GM12892 (cell line): ENCODE measurements at places on chromosomes 2 and 18.

- no peak for DNase-seq
Observed at GRCh38 chr2:234839285-234839684, 112.5 kb upstream of the SH3BP4 start.

DNA sequence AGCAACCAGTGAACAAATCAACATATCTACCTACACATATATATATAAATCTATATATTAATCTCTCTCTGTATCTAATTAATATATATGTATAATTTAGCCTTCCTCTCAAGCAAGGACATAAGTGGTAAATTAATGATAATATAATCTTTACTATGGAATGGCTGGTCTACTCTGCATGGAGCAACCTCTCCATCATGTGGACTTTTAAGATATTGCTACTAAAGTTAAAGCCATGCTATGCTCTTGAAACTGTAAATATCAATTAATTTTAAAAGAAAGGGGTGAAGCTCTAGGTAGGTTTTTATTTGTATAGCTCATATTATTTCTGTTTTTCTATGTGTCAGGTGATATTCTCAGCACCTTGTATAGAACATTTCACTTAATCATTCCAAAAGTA, 147.0 kb downstream of the PPP1R1C start:
- DNase-seq, result no peak

DNA sequence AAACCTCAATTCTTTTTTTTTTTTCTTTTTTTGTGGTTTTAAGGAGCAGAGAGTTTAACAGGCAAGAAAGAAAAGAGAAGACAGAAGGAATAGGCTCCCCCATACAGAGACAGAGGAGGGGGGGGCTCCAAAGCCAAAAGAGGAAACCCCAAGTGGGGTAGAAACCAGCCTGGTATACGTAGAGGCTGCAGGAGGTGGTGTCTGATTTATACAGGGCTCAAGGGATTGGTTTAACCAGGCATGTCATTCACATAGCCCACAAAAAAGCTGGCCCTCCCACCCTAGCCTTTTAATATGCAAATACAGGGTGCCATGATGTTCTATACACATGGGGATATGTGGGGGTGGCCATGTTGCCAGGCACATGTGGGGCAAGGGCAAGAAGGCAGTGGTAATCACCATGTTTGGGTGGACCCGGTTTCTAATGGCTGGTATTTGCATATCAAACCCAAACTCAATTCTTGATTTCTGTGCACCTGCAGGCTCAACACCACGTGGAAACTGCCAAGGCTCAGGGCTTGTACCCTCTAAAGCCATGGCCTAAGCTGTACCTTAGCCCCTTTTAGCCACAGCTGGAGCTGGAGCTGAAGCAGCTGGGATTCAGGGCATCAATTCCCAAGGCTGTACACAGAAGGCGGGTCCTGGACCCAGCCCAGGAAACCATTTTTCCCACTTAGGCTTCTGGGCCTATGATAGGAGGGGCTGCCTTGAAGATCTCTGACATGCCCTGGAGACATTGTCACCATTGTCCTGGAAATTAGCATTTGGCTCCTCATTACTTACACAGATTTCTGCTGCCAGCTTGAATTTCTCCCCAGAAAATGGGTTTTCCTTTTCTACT, 170.3 kb downstream of the MAIP1 start:
- no peak for DNase-seq

DNA sequence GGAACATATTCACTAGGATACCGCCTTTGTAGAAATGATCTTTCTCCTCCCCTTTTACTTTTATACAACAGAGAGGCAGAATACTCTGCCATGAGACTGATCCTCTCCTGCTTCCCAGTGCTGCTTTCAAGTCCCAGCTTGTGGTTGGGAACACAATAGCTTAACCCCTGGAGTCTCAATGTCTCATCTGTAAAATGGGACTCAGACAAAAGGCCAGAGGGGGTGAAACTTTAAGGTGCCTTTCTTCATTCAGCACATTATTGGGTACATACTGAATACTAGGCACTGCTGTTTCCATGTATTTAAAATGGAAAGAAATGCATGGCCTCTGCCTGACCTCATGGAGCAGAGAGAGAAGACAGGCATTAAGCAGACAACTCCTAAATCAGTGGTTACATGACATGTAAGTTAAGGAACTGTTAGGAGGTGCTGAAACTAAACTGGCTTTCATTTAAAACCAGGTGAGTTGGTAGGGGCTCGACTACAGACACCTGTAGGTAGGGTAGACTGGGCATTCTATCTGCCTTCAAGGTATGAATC, 53.8 kb downstream of the MAP4K4 start:
- DNase-seq, result no peak

GRCh38 chr18:63365876-63366212, 1.2 kb downstream of the KDSR start:
- no peak for DNase-seq

DNA sequence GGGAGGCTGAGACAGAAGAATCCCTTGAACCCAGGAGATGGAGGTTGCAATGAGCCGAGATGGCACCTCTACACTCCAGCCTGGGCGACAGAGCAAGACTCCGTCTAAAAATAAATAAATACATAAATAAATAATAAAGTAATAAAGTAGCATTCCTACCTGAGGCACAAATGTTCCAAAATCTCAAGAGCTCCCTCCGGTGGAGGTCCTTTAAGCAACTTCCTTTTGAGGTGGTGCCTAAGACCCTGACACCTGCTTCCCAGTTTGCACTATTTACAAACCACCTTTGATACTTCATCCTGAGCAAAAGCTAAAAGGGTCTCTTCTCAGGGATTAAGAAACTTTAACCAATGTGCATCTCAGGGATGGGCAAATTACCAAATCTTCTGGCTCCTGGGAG, 505.1 kb downstream of the CNTNAP5 start:
- DNase-seq, result no peak

- DNase-seq, result no peak
Observed at GRCh38 chr18:31744321-31745067, 16.2 kb downstream of the SLC25A52 start.

DNA sequence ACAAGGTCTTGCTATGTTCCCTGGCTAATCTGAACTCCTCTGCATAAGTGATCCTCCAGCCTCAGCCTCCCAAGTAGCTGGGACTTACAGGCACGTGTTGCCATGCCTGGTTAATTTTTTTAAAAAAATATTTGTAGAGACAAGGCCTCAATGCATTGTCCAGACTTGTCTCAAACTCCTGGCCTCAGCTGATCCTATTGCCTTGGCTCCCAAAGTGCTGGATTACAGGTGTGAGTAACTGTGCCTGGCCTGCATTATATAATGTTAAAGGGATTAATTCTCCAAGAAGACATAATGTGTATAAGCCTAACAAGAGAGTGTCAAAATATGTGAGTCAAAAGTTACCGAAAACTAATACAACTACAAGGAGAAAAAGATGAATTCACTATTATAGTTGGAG, 32.2 kb downstream of the BUB1 start:
- DNase-seq, result no peak

DNA sequence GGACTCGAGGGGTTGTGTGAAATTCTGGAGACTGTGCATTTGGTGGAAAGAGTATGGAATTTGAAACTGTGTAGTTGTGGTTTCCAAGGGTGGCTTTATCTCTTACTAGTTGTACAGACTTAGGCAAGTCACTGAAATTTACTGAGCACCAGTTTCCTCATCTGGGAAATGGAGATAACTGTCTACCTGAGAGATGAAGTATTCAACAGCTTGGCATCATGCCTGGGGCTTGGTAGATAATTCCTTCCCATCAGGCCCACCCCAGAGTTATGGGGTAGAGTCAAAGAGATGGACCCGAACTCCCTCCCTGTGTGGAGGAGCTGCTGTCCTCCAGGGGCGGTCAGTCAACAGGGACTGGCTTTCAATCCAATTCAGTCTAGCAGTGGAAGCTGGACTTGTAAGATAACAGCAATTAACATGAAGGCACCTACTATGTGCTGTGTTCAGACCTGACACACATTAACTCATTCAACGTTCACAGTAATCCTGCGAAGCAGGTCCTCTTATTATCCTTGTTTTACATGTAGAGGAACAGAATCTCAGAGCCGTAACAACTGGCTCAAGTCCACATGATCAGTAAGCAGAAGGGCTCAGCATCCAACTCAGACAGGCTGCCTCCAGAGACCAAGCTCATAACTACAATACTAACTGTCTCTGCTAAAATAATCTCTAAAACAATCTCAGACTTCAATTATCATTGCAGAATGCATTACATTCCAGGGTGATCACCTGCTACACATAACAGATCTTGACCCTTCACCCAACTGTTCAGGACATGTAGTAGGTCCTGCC, 432.1 kb downstream of the LPIN1 start:
- no peak for DNase-seq

- peak; percentile 62 for DNase-seq
Observed at GRCh38 chr2:29000481-29000880, 19.4 kb downstream of the TOGARAM2 start.

GRCh38 chr2:25566094-25566493, 107.3 kb downstream of the DTNB start:
- no peak for DNase-seq
